ENCODE measurements at places on chromosomes 4 and X. TPM values are rescaled to one million over a fixed set of nuclear protein-coding genes. Genes with fewer than 3 reads are reported as not detected.

- H3K4me3 ChIP-seq: no peak overlapping the region
- peaks cover 2% of the 10 kb centered on the region for H3K36me3 ChIP-seq
- H3K4me1 ChIP-seq: peaks cover 9% of the 10 kb centered on the region
- H3K27me3 ChIP-seq: no peaks in the 10 kb centered on the region
- no peak for DNase-seq
- H3K27ac ChIP-seq: peak overlapping the region; percentile 63
Observed at GRCh38 chr4:145531859-145532258, 50.2 kb downstream of the SMAD1 start.

DNA sequence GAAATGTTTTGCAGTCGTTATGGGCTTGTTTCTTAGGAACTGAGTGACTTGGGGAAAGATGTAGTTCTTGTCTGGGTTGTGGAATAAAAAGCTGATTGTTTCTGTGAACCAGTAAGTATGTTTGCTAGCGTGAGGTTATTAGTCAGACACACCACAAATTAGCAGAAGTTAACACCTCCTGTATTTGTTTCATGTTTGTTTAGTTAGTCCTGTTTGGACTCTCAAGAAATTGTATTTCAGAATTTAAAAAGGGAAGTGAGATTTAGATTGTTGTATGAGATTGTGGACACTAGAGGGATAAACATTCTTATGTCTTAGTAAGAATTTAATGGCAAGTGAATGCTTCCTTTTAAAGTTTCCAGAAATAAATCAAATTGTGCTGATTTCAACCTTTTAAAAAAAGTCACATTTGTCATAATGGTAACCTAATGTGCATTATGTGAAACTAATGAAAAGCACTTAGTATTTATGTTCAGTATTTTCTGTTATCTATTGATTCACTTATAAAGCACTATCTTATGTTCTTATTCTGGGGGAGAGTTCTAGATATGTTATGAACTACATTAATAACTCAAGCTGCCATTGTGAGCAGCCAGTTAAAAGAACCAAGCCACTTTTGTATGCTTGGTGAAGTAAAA is 25.6 kb downstream of the ATP10D start:
- H3K27me3 ChIP-seq: no peaks in the 10 kb centered on the region
- H3K36me3 ChIP-seq: peaks cover 6% of the 10 kb centered on the region

DNA sequence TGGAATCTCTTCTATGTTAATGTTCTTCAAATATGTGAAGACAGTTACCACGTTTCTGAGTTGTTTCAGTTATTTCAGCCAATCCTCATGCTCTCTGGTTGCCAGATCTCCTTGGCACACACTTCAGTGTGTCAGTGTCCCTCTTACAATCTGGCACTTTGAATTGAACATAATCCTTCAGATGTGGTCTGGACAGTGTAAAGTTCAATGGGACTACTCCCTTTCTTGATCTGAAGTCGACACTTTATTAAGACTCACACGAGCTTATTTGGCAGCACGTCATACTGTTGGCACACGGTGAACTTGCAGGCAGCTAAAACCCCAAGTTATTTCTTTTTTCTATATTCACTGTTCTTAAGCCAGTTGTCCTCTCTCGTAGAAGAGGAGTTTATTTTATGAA is 28.2 kb downstream of the ARSJ start:
- H3K27ac ChIP-seq: no peak overlapping the region
- no peaks in the 10 kb centered on the region for H3K27me3 ChIP-seq
- H3K4me1 ChIP-seq: no peaks in the 10 kb centered on the region
- no peak for DNase-seq
- H3K36me3 ChIP-seq: no peaks in the 10 kb centered on the region

The HERC6 gene
- total RNA-seq: 0.59 TPM
